ENCODE measurements at places on chromosomes 12 and 14.

DNA sequence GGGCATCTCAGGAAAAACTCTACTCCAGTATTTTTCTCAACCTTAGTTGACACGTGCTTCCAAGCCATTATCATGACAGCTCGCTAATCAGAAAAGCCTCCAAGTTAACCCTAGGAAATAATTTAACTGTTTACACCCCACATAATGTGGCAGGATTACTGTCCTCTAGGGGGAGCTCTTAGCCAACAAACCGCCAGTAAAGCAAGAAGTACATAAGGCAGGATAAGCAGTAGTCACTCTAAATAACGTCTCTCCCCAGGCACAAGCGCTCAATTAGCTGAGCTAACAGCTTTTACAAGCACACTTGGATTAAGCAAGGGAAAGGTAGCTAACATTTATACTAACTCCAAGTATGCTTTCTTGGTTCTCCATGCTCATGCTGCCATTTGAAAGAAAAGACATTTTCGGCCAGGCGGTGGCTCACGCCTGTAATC is 22.8 kb downstream of the APOBEC1 start:
- no peak for DNase-seq

- DNase-seq: no peak
Observed at GRCh38 chr12:59357811-59358210, 238.0 kb upstream of the SLC16A7 start.

GRCh38 chr14:66315548-66315947 is 170.6 kb upstream of the CCDC196 start:
- DNase-seq: no peak

- DNase-seq: no peak
Observed at GRCh38 chr14:20179880-20180279, 10.8 kb upstream of the OR11G2 start.

DNA sequence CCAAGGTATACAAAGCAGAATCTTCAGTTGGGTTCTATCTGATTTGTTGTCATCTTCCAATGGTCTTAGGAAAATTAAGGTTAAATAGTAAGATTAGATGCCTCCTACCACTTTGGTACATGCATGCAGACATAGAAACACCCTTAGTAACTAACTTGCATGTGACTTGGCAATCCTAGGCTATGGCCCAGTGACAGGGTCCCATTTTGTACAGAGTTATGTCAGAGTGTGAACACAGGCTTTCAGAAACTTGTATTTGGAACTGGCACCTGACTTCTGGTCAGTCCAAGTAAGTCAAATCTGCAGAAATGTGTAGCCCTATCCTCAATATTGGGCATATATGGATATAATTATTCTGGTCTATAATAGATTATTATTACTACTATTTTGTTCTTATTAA is 53.1 kb downstream of the DAD1 start:
- DNase-seq: no peak

DNA sequence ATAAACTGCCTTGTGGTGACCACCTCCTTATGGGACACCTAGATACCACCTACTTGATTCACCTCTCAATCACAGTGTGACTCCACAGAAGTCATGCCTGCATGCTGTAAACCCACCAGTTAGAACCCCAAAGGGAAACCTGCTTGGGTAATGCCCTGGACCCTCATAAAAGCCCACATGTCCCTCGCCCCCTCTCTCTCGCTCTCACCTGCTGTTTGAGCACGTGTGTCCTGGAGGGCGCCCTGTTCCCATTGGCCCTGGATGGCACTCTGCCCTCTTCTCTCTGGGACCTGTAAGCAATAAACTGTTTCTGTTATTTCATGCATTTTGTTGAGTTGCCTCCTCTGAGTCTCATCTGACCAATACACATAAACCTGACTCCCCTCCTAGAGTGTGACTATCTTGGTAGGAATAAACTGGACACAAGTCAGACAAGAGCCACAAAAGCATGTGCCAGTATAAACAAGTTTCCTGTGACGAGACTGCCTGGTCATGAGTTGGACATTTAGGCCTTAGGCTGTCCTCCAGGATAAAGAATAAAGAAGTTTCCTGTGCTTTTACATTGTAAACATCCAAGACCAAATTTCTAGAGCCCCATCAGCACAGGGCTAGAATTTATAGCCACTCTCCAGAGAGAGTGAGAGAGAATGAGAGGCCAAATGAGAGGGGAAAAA is 8.6 kb downstream of the IFI27L2 start:
- no peak for DNase-seq

- no peak for DNase-seq
Observed at GRCh38 chr12:93970900-93971688, 177.3 kb upstream of the PLXNC1 start.

GRCh38 chr12:40473962-40474361 is 218.3 kb upstream of the CNTN1 start:
- DNase-seq: no peak

DNA sequence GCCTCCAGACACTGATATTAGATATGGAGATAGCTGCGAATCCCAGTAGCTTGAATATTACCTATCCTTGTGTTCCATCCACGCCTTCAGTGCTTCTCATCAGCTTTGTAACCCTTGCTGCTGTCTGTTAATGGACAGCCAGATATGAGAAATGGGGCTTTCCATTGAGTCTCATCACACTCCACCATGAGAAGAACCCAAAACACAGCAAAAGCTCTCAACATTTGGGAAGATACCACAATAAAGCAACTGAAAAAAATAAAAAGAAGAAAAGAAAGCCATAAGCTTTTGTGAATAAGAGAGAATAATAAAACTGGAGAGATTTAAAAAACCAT is 225.4 kb downstream of the GALC start:
- DNase-seq: no peak

DNA sequence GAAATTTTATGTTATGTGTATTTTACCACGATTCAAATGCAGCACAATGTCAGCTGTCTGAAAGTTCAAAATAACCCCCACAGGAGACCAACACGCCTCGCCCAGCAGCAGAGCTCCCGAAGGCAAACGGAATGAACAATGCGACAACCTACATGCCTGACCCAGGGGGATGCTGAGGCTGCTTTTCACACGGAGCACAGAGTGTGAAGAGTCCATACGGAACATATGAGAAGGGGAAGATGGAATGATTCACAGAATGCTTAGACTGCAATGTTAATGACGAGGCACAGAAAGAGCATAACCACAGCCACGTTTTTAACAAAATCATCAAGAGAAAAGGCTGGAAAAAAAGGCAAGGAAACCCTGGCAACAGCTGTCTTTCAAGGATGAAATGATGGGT is 22.6 kb downstream of the ZFYVE21 start:
- DNase-seq: no peak

GRCh38 chr12:75439930-75440329 is 40.6 kb upstream of the GLIPR1 start:
- no peak for DNase-seq

- no peak for DNase-seq
Observed at GRCh38 chr12:104060791-104061190, 3.5 kb upstream of the HCFC2 start.

DNA sequence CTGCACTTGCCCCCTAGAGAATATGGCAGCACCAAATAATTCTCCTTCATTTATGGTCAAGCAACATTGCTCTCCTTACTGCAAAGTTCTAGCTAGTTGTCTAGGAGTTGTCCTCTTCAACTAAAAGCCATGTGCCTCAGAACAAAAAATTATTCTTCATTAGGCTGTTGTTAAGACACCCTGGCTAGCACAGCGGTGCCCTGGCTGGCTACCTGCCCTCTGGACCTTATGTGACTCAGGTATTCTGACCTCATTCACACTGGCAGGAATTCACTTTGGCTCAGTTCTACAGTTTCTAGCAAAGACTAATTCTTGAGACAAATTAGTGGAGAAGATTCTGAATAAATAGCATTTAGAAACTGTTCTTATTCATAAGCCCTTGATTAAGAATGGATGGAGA is 224.4 kb upstream of the KRR1 start:
- DNase-seq: no peak

DNA sequence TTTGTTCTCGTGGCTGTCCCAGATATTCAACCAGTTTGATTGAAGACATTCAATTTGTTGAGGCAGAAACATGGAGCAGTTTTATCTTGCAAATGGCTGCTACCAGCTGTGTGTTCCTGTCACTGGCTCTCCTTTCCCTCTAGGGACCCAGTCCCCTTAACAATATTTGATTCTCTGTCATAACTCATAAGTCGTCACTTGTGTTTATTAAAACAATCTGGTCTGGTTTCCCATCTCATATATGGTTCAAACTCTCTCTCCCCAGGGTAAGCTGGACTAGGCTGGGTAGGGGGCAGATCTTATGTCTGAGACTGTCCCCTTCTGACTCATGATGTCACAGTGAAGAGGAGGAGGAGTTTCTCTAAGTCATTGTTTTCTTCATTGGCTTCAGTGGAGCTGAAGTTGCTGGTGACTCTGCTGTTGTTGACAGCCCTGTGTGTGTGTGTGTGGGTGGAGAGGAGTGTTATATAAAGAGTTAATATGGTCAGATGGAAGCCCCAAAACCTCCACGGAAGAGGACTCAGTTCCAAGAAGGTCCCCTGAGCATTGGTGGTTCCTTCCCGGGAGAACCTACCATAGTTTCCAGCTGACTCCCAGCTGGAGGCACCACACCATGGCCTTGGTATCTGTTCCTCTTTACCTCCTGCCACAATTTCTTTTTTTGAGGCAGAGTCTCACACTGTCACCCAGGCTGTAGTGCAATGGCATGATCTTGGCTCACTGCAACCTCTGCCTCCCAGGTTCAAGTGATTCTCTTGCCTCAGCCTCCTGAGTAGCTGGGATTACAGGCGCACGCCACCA is 16.1 kb upstream of the GNG2 start:
- DNase-seq: no peak

GRCh38 chr12:52826611-52827498 is 7.3 kb downstream of the KRT79 start:
- no peak for DNase-seq

Data from activated CD4-positive, CD25-positive, alpha-beta regulatory T cell treated with anti-CD3 and anti-CD28 coated beads, Interleukin-2, amount 50 U/mL, for 72 hours (primary cell).